ENCODE measurements at places on chromosomes 11 and 22.

GRCh38 chr11:109514313-109515018 lies 92.5 kb downstream of the C11orf87 start:
- H3K27ac ChIP-seq, result no peak overlapping the region
- H3K27me3 ChIP-seq, result no peaks in the 10 kb centered on the region
- DNase-seq, result no peak
- no peak overlapping the region for H3K4me3 ChIP-seq

DNA sequence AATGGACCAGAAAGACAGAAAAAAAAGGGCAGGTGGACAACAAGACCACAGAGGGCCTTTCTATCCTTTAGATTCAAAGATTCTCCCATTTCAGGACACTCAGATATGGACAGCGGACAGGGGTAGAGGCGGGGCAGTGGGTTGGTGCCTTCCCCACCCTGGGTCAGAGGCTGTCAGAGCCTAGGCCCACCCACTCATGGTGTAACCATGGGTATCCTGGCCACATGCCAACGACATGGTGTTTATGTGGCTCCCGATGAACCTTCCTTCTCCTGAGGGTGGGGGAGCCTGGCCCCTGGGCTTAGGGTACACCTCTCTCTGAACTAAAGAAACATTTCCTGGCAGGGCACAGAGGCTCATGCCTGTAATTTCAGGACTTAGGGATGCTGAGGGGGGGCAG lies 14.3 kb upstream of the P2RY2 start:
- H3K4me1 ChIP-seq, result peaks cover 9% of the 10 kb centered on the region
- no peaks in the 10 kb centered on the region for H3K36me3 ChIP-seq
- H3K27me3 ChIP-seq, result no peaks in the 10 kb centered on the region
- DNase-seq, result no peak
- no peak overlapping the region for H3K27ac ChIP-seq
- H3K4me3 ChIP-seq, result no peak overlapping the region

GRCh38 chr11:117649296-117650055 lies 147.5 kb downstream of the DSCAML1 start:
- no peaks in the 10 kb centered on the region for H3K4me1 ChIP-seq
- H3K27ac ChIP-seq, result no peak overlapping the region
- DNase-seq, result no peak

- no peak overlapping the region for H3K27ac ChIP-seq
- DNase-seq, result no peak
- no peaks in the 10 kb centered on the region for H3K36me3 ChIP-seq
Measured at GRCh38 chr11:126544108-126545056, 188.9 kb downstream of the ST3GAL4 start.

DNA sequence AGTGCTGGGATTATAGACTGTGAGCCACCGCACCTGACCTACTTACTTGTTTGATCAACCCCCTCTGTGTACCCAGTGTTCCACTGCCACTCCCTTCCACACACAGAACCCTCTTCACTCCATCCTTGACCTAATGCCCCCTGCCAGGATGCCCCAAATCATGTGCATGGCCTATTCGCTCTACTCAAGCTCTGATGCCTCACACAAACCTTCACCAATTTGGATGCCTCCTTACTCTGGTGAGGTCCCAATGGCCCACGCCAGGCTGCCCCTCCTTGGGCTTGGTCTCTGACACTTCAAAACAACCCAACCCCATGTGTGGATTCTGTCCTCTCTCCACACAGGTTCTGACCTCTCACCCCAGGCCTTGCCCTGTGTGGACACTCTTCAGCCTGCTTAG lies 9.4 kb upstream of the PSMC3 start:
- H3K4me1 ChIP-seq, result no peaks in the 10 kb centered on the region
- DNase-seq, result no peak
- no peak overlapping the region for H3K27ac ChIP-seq
- H3K36me3 ChIP-seq, result no peaks in the 10 kb centered on the region

DNA sequence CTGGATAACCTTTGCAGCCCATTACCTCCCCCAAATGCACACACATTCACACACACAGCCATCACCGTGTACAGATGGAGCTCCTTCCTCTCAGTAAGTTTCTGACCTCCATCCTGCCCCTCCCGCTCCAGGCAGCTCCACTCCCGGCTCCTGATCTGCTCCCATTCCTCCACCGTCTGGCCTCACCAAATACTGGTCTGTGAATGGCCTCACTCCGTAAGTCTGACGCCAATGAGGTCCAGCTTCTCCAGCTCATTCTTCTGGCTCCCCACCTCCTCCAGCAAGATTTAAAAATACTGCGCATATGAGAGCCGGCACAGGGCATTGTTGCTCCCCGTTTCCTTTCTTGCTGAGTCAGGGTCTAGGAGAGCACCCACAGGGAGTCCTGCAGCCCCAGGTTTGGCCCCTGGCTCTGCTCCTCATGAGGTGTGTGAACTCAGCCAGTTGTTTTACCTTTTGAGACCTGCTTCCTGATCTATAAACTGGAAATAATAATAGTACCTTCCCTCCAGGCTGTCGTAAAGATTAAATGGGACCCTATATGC lies 14.0 kb upstream of the TUB start:
- DNase-seq, result no peak
- H3K4me3 ChIP-seq, result no peak overlapping the region
- no peak overlapping the region for H3K27ac ChIP-seq
- no peaks in the 10 kb centered on the region for H3K27me3 ChIP-seq
- H3K36me3 ChIP-seq, result no peaks in the 10 kb centered on the region
- peaks cover 8% of the 10 kb centered on the region for H3K4me1 ChIP-seq

GRCh38 chr11:10498022-10498400 lies 42.9 kb downstream of the AMPD3 start:
- no peaks in the 10 kb centered on the region for H3K4me1 ChIP-seq
- no peak overlapping the region for H3K4me3 ChIP-seq
- H3K36me3 ChIP-seq, result peaks cover 49% of the 10 kb centered on the region
- no peak overlapping the region for H3K27ac ChIP-seq
- H3K27me3 ChIP-seq, result no peaks in the 10 kb centered on the region
- DNase-seq, result no peak

GRCh38 chr11:123438131-123438627 lies 8.1 kb downstream of the GRAMD1B start:
- H3K4me3 ChIP-seq, result no peak overlapping the region
- H3K36me3 ChIP-seq, result no peaks in the 10 kb centered on the region
- H3K27ac ChIP-seq, result no peak overlapping the region
- no peak for DNase-seq
- no peaks in the 10 kb centered on the region for H3K27me3 ChIP-seq

DNA sequence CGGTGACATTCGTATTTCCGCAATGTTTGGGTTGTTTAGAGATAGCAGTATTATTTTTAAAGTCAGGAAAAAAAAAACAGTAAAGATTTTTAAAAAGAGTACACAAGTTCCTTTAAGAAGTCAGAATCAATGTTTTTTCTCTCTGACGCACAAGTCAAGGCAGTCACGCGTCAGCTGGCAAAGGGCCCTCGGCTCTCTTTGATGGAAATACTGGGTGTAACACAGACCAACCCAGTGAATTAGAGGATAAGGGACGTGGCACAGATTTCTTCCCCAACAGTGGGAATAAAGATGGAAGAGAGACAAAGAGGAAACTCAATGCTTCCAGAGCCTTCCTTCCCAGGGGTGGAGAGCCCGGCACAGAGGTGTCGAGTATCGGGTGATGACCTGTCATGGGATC lies 13.4 kb downstream of the ASCC2 start:
- H3K27me3 ChIP-seq, result no peaks in the 10 kb centered on the region
- peaks cover 11% of the 10 kb centered on the region for H3K4me1 ChIP-seq
- no peak overlapping the region for H3K4me3 ChIP-seq
- DNase-seq, result no peak
- no peak overlapping the region for H3K27ac ChIP-seq

DNA sequence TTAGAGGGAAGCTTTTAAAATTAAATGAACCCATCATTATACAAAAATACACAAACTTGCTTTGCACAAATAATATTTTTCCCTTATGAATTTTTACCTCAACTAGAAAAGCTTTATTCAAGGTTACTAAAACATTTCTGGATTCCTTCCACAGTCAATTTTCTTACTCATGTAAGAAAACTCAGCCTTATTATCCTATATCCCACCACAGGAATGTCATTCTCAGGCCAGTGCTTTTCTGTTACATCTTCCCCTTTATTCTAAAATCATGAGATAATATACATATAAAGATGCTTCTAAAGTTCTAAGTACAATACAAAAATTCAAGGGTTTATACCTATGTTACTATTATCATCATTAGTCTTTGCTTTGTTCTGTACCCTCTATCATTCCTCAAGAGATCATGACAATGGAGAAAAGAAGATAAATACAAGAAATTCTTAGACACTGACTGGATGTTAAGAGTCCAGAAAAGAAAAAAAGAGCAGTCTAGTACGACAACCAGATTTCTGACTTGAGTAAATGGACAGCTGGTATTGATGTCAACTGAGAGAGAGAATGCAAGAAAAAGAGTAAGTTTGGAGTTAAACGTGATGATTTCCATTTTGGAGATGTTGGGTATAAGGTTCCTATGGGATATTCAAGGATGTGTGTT lies 60.3 kb downstream of the MTMR2 start:
- H3K36me3 ChIP-seq, result peaks cover 42% of the 10 kb centered on the region
- no peaks in the 10 kb centered on the region for H3K27me3 ChIP-seq
- H3K4me1 ChIP-seq, result no peaks in the 10 kb centered on the region

- H3K27me3 ChIP-seq, result no peaks in the 10 kb centered on the region
- no peak overlapping the region for H3K27ac ChIP-seq
- no peak for DNase-seq
- H3K4me3 ChIP-seq, result no peak overlapping the region
- H3K36me3 ChIP-seq, result no peaks in the 10 kb centered on the region
Measured at GRCh38 chr11:8370812-8371515, 107.3 kb upstream of the LMO1 start.

- H3K27me3 ChIP-seq, result no peaks in the 10 kb centered on the region
- no peaks in the 10 kb centered on the region for H3K36me3 ChIP-seq
- H3K27ac ChIP-seq, result no peak overlapping the region
- H3K4me1 ChIP-seq, result no peaks in the 10 kb centered on the region
- no peak for DNase-seq
- no peak overlapping the region for H3K4me3 ChIP-seq
Measured at GRCh38 chr11:109197656-109198055, 224.3 kb upstream of the C11orf87 start.

GRCh38 chr11:110121204-110121603 lies 28.0 kb downstream of the ZC3H12C start:
- no peak for DNase-seq
- peaks cover 2% of the 10 kb centered on the region for H3K36me3 ChIP-seq
- no peak overlapping the region for H3K27ac ChIP-seq
- no peaks in the 10 kb centered on the region for H3K27me3 ChIP-seq

Measured in RWPE2 (cell line).